ENCODE measurements at places on chromosomes 1 and 21. TPM values are rescaled to one million over a fixed set of nuclear protein-coding genes. Genes with fewer than 3 reads are reported as not detected.
A peak's percentile ranks its signal among the peaks of the same experiment; 100 is the strongest.

GRCh38 chr21:20856926-20857325 lies 141.3 kb upstream of the NCAM2 start:
- ATAC-seq: no peak

DNA sequence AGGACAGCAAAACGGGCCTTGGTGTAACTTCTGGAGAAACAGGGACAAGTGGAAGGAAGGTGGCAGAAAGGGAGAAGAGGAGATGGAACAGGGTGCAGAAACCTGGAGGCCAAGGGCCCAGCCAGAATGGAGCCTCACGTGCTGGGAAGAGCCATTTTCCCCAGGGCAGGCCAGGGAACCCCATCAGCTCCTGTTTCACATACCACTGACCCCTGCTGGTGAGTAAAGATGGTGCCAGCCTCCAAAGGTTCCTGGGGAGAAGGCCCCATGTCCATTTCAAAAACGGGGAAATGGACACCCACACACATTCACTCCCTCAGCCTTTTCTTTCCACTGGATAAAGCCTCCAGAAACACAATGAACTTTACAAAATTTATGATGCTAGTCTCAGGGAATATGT lies 57.6 kb upstream of the JUN start:
- ATAC-seq: no peak

DNA sequence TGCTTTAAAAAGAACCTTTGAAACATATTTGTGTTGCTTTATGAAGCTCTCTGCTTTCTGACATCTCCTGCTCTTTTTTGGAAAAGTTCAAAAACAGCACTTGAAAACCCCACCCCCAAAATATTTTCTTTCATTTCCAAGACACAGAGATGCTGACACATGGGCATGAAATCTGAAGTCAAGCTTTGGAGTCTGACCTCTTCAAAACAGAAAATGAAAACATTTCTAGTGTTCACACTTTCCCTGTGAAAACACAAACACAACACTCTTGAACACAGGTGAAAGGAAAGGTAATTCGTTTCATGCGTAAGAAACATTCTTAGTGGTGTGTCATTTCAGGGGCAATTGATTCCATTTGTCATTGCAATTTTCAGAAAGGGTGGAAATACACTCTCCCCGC lies 10.8 kb downstream of the NGF start:
- ATAC-seq: no peak

ELOA gene
- total RNA-seq: 41.9 TPM

SMCP gene
- total RNA-seq: not detected

DNA sequence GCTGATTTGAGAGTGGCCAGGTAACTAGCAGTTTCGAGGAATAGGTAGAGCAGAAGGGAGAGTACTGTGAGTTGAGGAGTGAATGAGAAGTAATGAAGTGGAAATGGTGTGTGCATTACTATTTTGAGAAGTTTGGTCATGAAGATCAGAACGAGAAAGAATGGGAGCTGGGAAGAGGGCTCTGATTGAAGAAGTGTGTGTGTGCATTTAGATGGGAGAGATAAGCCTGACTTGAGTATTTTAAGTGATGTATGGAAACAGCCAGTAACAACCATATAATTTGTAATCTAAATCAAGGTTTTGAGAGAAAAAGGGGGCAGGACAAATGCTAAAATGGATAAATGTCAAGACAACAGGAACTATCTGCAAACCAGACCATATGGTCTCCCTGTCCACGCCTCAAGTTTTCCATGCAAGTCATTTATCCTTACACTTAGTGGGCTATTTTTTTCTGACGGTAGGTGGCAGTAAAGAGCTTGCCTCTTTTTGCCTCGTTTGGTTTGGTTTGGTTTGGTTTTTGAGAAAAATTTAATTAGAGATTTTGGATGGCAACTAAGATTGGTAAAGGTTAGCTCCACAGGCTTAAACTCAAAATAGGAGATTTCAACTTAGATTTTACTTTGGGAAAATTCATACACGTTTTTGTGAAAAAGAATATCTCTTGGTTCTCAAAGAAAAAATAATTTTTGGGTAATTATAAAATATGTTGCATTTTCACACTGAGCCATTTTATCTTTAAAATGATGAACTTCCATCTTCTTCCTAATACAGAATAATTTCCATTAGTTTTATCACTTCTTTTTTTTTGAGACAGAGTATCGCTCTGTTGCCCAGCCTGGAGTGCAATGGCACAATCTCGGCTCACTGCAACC lies 9.5 kb upstream of the B3GALNT2 start:
- ATAC-seq: no peak

HSF2BP gene
- total RNA-seq: 1.5 TPM

PYCR2 gene
- 43.6 TPM for total RNA-seq

WNT3A gene
- total RNA-seq: not detected

DNA sequence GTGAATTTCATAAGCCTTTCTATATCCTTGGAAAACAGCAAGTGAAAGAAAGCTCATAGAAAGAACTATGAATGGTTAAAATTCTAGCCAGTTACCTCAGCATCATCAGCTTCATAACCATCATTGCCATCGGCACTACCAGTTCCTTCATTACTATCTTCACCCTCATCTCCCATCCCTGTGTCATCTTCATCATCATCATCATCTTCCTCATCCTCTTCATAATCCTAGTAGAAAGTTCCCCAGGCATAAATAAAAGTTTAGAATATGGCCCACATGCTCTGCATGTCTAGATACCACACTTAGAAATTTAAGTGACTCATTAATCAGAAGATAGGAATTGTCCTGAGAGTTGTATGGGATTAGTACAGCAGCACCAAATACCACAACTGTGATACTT lies 49.0 kb downstream of the TPR start:
- no peak for ATAC-seq

CCDC18 gene
- 2.6 TPM for total RNA-seq

- ATAC-seq: no peak
Observed at GRCh38 chr21:46585191-46585953, 19.5 kb downstream of the S100B start.

DNA sequence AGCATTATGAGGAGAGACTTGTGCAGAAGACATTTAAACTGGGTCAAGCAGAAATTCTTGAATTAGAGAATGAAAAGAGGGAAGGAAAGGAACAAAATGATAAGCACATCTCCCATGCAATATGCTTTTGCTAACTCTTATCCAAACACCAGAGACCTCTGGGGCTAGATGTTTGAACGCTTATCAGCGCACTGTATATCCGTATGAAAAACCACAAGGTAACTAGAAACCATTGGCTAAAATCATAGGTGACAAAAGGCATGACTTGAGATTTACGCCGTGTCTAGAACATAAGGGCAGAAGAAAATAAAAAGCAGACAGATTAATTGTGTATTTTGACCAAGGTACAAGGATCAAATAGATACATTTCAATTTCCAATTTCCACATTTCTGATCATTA lies 38.0 kb upstream of the TIAM1 start:
- no peak for ATAC-seq

DNA sequence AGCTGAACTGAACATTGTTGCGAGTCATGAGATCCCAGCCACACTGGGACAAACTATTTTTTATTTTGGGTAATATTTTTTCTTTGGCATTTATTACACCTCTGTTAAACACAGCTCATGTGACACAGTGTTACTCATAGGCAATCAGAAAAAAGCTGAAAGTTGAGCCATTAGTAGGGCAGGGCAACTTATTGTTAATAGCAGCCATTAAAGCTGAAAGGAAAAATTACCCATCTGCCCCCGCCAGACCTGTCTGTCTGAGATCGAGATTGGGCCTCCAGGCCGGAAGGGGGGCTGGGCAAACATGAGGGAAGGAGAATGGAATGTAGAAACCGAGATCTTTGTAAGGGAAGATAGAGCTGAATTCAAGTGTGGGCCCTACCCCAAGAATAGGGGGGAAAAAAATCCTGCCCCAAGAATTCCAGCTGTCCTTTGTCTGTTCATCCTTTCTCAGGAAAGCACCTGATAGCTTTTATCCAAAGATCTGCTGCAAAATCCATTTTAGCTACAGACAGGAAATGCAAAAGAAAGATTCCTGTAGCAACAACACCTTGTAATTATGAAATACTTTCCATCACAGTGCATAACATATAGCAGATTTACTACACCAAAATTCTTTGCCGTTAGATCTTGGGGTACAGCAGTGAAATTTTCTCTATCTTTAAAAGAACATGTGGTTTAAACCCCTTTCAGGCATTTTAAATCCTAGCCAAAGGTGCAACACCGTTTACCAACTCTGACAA lies 212.8 kb downstream of the PBX1 start:
- ATAC-seq: peak; percentile 49

- no peak for ATAC-seq
Observed at GRCh38 chr1:51671527-51672325, 54.8 kb downstream of the OSBPL9 start.

- no peak for ATAC-seq
Observed at GRCh38 chr1:201020040-201020591, 3.4 kb downstream of the KIF21B start.

DNA sequence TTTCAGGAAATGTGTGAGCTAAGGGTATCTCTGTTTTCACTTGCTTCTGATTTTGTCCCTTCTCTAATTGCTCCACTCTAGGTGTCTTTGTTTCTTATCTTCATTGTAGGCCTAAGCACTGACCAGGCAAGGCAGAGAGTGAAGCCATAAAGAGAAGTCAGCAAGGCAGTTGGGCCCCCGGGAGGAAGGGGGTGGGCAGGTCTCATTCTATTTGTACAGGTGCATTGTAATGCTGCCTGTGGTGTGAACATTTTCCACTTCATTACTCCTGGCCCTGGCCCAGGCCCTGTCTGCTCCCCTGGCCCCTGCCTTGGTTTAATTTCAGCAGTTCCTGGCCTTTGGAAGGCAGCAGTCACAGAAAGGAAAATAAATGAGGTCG lies 86.4 kb upstream of the JUN start:
- no peak for ATAC-seq

DNA sequence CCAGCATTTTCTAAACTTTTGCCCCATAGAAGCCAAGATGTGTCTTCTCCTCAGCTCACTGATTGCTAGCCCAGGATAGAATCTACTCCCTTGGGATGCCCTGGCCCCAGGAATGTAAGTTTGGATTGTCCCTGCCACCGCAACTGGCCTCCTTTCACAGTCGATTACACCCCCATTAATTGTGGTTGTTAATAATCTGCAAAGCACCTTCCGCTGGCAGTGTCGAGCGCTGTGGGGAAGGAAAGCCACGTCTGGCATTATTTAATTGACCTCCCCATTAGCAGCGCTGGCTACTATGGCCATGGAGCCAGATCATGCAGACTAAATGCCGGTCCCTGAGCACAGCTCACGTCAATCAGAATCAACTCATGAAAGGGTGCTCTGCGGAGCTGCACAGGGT lies 597.3 kb upstream of the PLXNA2 start:
- ATAC-seq: no peak

- no peak for ATAC-seq
Observed at GRCh38 chr1:3593745-3594144, 17.6 kb downstream of the MEGF6 start.

- ATAC-seq: peak; percentile 19
Observed at GRCh38 chr1:15188678-15189077, 35.1 kb downstream of the TMEM51 start.

DNA sequence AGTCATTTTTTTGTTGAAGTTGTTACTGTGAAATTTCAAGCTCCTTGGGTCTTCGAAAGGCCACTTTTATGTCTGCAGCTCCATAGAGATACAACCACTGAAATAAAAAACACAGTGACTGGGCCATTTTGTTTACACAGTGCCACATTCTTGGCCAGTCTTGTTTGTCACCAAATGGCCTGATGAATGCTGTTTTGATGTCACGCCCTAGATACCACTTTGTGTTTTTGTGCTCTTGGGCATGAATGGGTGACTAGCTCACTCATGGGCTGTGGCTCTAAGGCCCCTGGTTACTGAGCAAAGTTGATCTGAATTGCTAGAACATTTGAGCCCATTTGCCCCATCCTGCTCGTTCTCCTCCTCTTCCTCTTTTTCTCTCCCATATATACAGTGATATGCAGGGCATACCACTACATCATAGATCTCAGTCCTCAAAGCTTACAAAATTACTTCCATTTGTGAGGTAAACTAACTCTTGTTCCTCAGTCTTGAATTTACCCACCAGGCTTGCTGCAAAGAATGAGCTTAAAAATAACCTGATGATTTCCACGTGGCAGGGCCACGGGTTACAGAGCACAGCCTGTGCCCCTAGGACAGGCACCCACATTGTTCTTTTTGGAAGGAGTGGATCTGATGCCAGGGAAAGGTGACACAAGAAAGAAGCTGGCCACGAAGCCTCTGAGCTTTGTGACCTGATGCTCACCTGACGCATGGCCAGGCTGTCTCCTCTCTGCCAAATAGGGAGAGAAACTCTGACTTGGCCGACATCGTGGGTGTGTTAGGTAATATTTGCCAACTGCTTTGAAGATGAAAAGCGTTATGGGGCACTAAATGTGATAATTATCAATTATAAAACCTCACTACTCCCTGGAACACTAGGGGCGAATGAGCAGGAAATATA lies 92.4 kb downstream of the RUNX1 start:
- no peak for ATAC-seq

TMPRSS15 gene
- total RNA-seq: not detected

DNA sequence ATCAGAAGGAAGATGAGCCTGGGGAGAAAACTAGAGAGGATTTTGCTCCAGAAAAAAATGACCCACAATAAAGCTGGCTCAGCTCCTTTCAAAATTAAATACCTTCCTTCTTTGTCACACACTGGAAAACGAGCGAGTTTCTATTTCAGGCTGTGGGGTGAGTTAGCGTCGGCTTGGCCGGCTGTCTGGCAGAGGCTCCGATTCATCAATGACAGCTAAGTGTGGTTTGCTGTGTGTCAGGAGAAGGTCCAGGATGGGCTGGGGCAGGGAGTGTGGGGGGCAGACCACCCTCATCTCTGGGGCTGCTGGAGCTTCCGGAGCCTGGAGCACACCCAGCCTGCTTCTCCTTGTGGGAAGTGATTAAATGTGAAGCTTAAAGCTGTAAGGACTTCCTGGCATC lies 120.2 kb downstream of the ETS2 start:
- peak; percentile 89 for ATAC-seq

DNA sequence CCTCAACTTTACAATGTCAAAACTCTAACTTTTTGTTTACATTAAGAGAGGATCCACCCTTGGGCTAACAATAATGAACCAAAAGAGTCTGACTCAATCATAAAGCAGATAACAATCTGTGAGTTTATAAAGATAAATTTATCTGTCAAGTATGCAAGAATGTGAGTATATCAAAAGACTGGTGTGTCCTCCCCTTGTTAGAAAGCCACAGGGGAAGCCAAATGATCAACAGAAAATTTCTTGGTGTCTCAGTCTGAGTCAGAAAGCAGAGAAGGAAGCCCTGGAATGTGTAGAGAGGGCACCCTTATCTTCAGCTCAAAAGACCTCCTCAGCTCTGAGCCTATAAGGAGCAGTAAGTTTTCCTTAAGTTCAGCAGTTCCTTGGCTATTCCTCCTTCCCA lies 13.9 kb upstream of the PDIK1L start:
- no peak for ATAC-seq

GRCh38 chr1:100038660-100039287 lies 69.0 kb downstream of the SLC35A3 start:
- peak; percentile 68 for ATAC-seq

CFHR1 gene
- total RNA-seq: not detected

PHF13 gene
- 21.0 TPM for total RNA-seq

Measured in gastroesophageal sphincter (tissue), 4 donors.